ENCODE measurements at places on chromosomes 3 and 15. TPM values are rescaled to one million over a fixed set of nuclear protein-coding genes. Genes with fewer than 3 reads are reported as not detected.

CCDC191 gene
- total RNA-seq = 4.3 TPM

RTP3 gene
- 0.10 TPM for total RNA-seq

U2SURP gene
- 236 TPM for total RNA-seq

EPHB1 gene
- 0.63 TPM for total RNA-seq

CYP1A1 gene
- not detected for total RNA-seq

CPNE9 gene
- total RNA-seq = not detected

GP5 gene
- 3.8 TPM for total RNA-seq

PRKCD gene
- total RNA-seq = 10.2 TPM

ASB14 gene
- 0.10 TPM for total RNA-seq

TMEM45A gene
- total RNA-seq = 0.73 TPM

SEMA5B gene
- total RNA-seq = not detected

PIERCE2 gene
- 0.31 TPM for total RNA-seq

PLSCR5 gene
- not detected for total RNA-seq

STARD5 gene
- 14.1 TPM for total RNA-seq

PPIP5K1 gene
- total RNA-seq = 9.9 TPM
